ENCODE measurements at places on chromosomes 13 and 19.
A peak's percentile ranks its signal among the peaks of the same experiment; 100 is the strongest.

GRCh38 chr13:32902874-32903273 lies 113.3 kb upstream of the KL start:
- no peak for DNase-seq

- no peak for DNase-seq
Measured at GRCh38 chr13:37751025-37751424, 118.5 kb downstream of the TRPC4 start.

- DNase-seq: no peak
Measured at GRCh38 chr19:1745589-1746031, 7.7 kb upstream of the ONECUT3 start.

DNA sequence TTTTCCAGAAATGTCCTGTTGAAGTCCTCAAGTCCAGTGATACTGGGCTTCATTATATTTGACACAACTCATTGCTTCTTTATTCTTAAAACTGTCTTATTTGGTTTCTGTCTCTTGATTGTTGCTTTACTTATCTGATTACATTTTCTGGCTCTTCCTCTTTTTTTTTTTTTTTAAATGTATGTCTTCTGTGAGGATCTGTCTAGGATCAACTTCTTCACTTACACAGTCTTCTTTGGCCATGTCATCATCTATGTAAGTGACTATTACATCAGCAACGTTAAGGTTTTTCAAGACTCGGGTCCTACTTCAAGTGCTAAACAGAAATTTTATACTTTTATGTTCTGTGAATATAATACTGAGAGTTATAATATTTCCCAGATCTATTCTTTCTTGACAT lies 162.1 kb downstream of the PDS5B start:
- DNase-seq: no peak

DNA sequence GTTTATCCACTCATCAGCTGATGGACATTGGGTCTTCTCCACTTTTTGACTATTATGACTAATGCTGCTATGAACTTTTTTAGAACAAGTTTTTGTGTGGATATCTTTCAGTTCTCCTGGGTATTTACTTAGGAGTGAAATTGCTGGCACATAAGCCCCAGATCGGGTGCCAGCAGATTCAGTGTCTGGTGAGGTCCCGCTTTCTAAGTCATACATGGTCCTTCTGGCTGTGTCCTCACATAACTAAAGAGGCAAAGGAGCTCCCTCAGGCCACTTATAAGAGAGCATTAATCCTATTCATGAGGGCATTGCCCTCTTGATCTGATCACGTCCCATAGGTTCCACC lies 600 bp upstream of the ZNF226 start:
- no peak for DNase-seq

DNA sequence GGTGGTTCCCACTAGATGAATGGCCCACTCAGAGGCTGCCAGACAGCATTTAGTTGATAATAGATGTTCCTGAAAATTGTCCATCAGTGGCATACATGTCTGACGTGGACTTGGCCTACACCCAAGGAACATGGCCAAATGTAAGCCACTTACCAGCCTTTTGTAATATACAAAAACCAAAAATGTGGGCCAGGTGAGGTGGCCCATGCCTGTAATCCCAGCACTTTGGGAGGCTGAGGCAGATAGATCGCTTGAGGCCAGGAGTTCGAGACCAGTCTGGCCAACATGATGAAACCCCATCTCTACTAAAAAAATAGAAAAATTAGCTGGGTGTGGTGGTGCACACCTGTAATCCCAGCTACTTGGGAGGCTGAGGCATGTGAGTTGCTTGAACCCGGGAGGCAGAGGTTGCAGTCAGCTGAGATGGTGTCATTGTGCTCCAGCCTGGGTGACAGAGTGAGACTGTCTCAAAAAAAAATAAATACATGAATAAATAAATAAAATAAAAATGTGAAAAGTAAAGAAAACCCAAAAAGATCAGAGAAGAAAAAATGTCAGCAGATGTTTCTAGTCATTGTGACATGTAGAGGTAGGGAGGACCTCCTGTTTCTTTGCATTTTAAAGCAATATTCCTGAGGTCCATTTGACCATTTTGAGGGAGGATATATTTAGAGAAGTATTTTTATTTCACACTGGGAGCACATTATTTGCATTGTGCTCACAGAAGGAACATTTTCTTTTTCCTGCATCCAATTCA lies 7.1 kb upstream of the WTIP start:
- DNase-seq: no peak

DNA sequence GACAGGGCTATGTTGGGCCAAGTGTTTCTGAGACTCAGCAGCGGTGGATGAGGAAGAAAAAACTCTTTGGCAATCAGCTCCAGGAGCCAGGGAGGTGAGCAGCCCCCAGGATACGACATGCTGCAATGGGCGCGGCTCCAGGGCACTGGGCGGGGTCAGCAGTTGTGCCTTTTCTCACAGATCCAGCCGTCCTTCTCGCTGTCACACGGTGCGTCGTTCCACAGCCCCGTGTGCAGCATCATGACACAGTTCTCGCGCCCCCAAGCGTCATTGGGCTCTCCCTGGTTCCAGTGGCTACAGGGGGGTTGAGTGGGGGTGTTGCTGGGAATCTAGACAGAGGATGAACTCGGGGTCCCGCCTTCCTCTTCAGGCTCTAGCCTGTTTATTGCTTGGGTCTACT lies 2.7 kb downstream of the CLEC4G start:
- DNase-seq: no peak

DNA sequence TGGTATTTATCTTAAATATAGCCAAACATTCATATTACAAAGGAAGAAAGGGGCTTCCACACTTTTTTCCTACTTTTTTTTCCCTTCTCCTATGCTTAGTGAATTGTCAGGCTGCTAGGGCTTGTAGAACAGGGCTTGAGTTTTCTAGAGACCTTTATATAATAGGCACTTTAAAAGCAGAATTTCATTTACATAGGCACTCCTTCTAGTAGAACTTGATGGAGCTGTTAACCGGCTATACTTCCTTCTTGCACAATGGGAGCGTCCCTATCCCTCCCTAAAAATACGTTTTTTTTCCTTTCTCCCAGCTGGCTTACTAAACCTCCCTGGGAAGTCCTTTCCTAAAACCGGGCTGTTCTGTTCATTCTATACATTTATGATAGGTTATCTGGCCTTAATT lies 1.1 kb downstream of the TRIM13 start:
- no peak for DNase-seq

DNA sequence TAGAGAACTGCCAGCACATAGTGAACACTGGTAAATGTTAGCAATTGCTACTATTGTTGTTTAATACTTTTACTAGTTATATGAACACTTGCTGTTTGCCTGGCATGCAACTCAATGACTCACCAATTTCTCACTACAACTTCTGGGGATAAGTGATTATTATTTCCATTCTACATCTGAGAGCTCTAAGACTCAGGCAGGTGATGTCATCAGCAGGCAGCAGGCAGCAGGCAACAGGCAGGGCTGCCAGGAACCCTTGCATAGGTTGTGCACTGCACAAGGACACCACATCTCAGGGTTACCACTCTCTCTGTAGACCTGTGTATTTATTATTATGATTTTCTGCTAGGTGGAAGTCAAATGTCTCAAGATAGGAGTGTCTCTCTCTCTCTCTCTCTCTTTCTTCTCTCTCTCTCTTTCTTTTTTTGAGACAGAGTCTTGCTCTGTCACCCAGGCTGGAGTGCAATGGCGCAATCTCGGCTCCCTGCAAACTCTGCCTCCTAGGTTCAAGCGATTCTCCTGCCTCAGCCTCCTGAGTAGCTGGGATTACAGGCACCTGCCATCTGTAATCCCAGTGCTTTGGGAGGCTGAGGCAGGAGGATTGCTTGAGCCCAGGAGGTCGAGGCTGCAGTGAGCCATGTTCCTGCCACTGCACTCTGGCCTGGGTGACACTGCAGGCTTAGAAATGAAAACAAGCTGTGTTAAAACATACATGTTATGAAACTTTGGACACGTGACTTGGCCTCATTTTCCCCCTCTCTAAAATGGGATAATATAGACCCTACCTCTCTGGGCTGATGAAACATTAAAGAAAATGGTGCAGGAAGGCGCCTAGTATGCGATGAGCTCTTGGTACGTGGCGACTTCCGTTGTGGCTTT lies 22.7 kb downstream of the HPN start:
- DNase-seq: peak; percentile 41

DNA sequence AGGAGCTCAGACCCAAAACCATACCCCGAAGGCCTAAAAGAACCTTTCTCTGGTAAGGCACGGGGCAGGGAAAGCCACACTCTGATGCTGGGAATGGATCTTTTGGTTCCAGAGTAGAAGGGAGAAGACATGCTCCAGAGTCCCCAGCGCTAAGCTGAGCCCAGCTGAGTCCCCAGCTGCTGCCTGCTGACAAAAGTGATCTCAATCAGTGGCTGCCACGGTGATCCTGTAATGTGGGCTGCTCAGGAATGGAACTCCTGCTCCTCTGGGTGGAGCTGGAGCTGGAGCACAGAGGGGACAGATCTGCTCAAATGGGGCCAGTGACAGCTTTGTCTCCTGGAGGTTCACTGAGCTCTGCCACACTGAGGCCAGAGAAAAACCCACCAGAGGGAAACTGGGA lies 70.5 kb downstream of the MLLT1 start:
- no peak for DNase-seq

GRCh38 chr13:43574605-43575004 lies 212.2 kb downstream of the ENOX1 start:
- no peak for DNase-seq

DNA sequence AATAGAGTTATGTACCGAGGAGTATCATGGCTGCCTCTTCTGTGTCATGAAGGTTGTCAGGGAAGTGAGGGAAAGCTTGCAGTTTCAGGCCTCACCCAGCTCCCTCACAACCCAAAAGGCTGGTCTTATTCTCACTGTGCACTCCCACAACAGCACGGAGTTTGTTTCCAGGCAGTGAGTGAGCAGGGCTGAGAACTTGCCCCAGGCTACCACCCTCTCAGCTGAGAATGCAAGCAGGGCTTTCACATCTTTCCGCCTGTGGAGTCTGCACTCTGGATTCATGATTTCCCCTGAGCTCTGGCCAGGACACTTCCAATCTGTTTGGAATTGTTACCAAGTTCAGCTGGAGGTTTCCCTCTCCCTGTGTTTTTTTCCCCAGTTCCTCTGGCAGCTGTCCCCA lies 2284.7 kb upstream of the PCDH20 start:
- DNase-seq: no peak

DNA sequence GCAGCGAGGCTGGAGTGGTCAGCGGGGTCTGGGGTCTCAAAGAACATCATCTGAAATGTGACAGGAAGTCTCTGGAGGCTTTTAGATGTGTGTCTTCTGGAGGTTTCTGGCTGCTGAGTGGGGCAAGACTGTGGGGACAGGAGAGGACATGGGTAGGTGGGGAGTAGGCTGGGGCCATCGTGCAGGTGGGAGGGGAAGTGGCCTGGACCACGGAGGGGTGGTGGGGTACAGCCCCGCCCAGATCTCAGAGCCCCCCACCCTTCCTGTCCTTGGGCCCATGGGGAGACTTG lies 6.2 kb downstream of the AP1M1 start:
- no peak for DNase-seq

DNA sequence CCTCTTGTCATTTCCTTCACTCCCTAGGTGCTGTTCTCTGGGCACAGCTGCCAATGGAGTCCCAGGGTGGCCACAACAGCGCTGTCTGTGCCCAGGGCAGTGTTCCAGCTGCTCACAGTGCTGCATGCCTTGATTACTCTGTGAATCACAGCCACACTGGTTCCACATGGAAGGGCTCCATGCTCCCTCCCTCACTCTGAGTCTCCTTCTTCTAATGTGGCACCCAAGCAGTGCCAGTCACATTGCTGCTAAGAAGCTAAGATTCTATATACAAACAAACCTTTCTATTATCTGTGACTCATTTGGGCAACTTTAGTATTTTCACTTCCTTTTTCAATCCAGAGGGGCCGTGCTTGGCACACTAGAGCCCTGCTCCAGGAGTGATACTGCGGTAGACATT lies 248.7 kb downstream of the TDRD3 start:
- no peak for DNase-seq

- DNase-seq: no peak
Measured at GRCh38 chr13:32737111-32737571, 150.9 kb downstream of the PDS5B start.

GRCh38 chr19:16945762-16946465 lies 57.1 kb downstream of the F2RL3 start:
- DNase-seq: no peak

DNA sequence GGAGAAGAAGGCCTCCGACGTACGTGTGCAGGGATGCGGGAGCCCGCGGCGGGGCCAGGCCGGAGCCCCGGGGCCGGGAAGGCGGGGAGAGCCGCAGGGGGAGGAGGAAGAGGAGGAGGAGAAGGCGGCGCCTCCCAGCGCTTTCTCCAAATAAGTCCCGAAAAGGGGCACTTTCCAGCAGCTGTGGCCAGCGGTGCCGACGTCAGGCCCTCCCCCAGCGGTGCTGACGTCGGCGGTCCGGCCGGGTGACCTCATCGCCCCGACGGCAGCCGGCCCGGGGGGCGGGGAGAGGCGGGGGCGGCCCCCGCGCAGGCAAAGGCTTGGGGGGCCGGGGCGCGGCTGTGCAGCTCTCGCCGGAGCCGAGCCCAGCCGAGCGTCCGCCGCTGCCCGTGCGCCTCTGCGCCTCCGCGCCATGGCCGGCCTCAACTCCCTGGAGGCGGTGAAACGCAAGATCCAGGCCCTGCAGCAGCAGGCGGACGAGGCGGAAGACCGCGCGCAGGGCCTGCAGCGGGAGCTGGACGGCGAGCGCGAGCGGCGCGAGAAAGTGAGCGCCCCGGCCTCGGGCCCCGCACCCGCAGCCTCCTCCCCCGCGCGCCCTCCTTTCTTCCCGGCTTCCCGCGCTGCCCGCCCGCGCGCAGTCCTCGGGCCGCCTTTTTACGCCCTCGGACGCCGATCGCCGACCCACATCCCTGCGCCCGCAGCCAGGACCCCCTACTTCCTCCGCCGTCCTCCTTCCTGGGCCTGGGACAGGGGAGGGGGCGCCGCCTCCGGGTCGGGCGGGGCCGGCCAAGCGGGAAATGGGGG lies at the start of gene TPM4:
TPM4 (plus strand) TSS at position 342 of the 804 bp plus-strand sequence; CDS start at position 413, 71 bp downstream.
- DNase-seq: peak; percentile 81

DNA sequence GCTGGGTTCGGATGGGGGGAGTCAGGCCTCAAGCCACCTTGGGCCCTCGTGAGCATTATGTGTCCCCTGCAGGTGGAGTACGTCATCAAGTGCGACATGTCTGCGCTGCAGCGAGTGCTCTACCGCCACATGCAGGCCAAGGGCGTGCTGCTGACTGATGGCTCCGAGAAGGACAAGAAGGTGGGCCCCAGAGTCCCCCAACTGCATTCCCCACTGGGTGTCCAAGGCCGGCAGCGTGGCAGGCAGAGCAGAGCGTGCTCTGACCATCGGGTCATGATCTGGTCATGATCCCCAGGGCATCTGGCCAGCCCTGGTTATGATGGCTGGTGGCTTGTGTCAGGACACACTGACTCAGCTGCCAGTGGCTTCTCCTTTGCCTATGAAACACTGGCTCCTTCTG lies 63.4 kb downstream of the SMARCA4 start:
- DNase-seq: no peak

- DNase-seq: no peak
Measured at GRCh38 chr13:59666504-59666903, 497.2 kb downstream of the DIAPH3 start.
